Activated T-helper 9 cell treated with anti-CD3 and anti-CD28 coated beads, Interleukin-2, amount 50 U/mL, for 16 hours (primary cell): ENCODE measurements at places on chromosomes 6 and 20.

GRCh38 chr6:82179415-82179814, 68.1 kb downstream of the IBTK start:
- no peak for DNase-seq

DNA sequence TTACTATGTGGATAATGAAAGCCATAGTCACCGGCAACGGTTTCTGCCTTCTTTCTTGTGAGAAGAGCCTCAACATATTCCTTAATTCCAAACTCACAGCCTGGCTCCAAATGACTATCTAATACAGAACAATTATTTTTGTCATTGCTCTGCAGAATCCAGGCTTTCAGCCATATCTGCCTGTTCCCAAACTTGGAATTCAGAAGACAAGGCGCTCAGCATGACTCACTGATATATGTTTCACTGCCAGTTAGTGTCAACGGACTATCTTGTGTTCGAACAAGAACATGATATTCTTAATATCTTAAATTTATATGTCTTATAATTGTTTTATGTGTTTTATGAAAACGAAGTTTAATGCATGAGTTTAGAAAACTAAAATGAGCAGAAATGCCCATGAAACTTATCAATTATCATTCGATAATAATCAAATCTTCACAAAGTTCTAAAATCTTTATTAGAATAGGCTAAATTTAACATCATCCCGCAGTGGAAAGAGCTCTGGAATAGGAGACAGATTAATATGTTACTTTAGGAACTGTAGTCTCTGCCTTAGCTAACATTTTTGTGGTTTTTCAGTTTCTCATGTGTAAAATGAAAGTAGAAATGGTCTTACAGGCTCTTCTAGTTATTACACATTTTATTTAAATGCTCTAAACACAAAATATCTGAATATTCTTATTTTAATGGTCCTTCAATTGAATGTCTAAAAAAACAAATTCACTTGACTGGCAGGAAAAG, 669.3 kb upstream of the GJE1 start:
- DNase-seq: no peak

DNA sequence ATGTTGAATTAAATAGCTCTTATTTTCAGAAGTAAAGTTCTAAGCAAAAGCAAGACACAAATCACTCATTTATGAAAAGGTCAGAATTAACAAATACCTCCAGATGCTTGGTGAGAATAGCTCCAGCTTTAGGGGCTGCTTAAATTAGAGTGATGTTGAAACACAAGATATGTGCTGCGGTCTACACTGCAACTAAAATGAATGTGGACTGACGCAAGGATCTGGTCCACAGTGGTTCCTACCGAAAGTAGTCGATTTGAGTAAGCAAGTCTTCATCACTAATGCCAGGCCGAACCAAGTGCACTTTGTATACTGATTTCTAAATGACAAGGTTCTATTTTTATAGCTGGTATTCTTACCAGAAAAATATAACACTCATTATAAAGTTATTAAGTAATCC, 96.3 kb downstream of the PRDM1 start:
- DNase-seq: no peak

DNA sequence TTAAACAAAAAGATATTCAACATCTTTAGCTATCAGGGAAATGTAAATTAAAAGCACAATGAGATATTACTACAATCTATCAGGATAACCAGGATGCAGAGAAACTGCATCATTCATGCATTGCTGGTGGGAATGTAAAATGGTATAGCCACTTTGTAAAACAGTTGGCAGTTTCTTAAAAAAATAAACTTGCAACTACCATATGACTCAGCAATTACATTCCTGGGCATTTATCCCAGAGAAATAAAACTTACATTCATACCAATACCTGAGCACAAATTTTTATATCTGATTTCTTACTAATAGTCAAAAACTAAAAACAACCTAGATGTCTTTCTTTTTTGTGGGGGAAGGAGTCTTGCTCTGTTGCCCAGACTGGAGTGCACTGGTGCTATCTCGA, 190.3 kb upstream of the TAB2 start:
- DNase-seq: no peak

DNA sequence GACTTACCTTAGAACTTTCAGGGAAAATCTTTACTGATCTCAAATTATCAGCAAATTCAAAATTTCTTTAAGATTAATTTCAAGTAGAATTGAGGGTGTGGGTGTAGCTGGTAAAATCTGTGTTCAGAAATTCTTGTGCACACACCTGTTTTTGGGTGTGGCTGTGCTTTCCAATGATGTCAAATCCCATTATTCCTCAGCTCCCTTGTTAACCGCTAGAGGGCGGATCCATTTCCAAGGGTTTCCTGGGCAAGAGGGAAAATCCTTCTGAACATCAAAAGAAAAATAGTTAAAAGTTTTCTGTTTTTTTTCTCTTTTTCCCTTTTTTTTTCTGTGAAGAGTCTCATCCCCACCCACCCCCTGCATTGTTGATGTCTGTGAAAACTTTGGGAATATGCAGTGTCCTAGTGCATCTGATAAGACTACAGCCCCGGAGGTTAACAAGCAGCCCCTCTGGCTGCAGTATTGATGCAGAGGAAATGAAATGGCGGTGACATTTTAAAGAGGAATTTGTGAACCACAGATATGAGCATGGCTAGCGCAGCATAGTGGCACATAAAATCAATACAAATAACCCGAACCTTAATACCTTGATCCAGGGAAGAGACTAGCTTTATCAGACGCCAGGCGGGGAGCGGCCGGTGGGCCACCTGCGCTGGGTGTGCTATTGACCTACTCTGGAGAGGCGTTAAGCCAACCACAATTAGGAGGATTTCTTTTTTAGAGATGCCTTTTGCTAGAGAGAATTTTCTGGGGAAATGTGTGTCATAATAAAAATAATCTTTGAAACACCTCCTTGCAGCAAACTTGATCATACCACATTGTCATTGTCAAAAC, 130.9 kb downstream of the FOXA2 start:
- DNase-seq: no peak

DNA sequence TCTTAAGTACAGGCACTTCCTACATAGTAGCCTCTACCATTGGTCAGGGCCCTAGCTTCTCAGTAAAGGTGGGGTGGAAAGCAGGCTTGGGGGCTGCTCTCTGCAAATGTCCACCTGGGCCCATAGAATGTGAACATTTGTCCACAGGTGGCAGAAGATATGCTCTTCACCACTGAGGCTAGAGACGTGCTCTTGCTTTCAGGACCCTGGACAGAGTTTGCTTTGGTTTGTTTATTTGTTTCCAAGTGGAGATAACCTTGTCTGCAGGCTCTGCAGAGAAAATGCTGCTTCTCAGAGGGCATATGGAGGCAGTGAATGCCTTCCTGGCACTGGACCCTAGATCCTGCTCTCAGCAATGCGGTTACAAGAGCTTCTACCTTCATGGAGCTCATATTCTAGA, 129.0 kb downstream of the F13A1 start:
- DNase-seq: no peak

DNA sequence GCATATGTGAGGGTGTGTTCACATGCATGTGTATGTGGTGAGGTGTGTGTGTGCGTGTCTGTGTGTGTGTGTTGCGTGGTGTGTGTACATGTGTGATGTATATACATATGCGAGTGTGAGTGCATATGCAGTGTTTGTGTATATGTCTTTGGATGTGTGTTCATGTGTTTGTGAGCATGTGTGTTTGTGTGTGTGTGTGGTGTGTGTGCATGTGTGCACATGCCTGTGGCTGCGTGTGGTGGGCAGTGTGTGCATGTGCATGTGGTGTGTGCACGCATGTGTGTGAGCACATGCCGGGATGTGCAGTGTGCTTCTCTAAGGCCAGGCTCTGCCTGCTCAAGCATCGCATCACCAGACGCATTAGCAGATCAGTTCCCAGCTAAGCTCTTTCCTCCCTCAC, 5.7 kb downstream of the THBS2 start:
- no peak for DNase-seq

- DNase-seq: no peak
Observed at GRCh38 chr20:9835302-9835701, 3.6 kb downstream of the PAK5 start.

- no peak for DNase-seq
Observed at GRCh38 chr6:105600336-105601260, 197.7 kb upstream of the PREP start.

GRCh38 chr20:8974009-8974708, 94.7 kb upstream of the PLCB4 start:
- DNase-seq: no peak

DNA sequence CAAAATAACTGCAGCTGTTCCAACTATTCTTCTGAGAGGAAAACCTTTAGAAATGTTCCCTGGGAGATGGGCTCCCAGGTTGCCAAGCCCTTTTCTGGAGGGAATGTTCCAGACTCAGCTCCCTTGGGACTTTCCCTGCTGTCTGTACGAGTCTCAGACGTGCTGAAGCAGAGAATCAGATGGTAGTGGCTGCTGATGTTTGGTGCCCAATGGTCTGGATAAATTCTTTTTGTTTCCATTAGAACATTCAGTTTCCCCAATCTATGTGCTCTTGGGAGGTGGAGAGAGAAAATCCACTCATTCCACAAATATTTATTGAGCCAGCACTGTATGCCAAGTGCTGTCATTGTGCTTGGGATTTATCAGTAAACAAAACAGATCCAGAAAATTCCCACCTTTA, 40.0 kb downstream of the SNHG17 start:
- DNase-seq: no peak

- DNase-seq: no peak
Observed at GRCh38 chr6:11710311-11710761, 68.3 kb downstream of the ADTRP start.

DNA sequence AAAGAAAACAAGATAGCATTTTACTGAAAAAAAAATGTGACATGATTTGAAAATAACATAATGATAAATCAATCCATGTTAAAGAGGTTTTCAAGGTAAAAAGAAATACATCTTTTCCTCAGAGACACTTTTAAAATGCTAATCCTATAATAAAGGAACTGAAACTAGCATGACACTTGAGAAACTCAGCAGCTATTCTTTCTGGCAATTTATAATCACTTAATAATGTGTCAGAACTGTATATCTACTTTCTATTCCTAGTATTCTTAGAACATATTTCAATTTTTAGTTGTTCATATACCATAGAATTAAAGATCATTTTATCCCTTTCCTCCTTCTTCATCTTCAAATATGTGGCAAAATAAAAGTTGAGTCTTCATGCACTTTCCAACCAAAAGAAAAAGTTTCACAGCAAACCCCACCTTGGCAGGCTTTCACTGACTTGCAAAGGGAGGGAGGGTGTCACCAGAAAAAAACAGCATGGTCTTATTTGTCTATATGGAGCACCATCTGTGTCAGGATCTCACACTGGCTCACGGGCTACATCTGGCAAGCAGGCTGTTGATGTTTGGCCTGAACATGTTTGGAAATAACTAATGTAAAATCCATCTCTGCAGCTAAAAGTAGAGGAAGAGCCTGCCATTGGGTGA, 48.5 kb downstream of the FHL5 start:
- no peak for DNase-seq

DNA sequence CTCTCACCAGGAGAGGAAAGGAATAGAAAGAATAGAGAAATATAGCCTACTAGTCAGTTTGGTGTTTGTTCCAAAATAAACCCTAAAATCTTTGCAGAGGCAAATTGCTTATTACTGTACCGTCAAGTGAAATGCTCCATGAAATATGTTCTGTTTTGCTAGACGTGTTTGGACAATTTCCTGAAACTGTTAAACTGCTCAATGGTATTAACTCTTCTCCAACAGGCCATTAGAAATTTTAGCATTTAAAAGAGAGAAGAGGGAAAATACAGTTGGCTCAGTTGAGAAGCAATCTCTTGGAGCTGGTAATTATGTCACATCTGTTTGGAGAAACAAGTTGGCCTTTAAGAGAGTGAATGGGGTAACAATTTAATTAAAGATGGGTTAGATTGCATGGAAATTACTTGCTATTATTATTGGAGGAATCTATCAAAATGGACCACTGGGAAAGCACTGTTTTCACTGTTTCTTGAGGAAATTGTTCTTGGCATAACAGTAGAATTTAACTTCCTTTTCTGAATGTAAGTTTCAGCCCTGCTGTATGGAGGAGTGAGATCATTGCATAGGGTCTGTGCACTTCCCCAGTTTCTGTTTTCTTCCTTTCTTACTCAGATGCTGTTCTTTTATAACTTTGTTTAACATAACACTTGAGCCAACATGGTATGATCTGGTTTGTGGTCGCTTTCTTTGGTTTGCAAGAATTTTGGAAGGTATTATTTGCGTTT, 373.6 kb downstream of the PLCB1 start:
- no peak for DNase-seq

GRCh38 chr20:497979-498378, 35.6 kb upstream of the TBC1D20 start:
- no peak for DNase-seq

- no peak for DNase-seq
Observed at GRCh38 chr6:120214088-120214499, 864.5 kb upstream of the MAN1A1 start.

DNA sequence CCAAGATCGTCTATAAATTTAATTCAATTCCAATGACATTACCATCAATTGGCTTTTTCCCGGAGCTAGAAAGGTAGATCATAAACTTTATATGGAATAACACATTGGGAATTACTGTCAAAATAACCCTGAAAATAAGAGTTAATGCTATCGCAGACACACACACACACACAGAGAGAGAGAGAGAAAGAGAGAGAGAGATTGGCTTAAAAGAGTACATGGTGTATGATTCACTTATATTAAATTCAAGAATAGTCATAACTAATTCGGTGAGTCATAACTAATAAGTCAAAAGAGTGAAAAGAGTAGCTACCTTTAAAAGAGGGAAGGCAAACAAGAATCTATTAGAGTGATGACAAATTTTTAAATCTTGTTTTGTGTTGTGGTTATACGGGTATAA, 425.5 kb downstream of the TBC1D32 start:
- DNase-seq: no peak

DNA sequence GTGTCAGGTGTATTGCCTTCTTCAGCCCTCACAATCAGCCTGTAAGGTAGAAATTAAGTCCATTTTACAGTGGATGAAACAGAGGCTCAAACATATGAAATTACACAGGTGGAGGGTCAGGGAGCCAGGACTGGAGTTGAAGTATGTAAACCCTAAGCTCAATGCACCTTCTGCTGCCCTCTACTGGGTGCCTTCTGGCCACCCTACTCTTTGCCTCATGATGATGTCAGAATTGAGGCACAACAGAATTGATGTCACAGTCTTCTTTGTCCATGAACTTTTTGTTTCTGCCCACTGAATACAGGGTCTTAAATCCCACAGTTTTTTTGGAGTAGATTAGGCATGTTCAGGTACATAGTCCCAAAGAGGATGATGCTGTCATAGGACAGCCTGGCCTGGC, 400.8 kb upstream of the CHD6 start:
- no peak for DNase-seq

- DNase-seq: no peak
Observed at GRCh38 chr6:167116109-167116837, 6.6 kb upstream of the CCR6 start.

- DNase-seq: no peak
Observed at GRCh38 chr6:118892355-118892991, 1.5 kb upstream of the ASF1A start.

DNA sequence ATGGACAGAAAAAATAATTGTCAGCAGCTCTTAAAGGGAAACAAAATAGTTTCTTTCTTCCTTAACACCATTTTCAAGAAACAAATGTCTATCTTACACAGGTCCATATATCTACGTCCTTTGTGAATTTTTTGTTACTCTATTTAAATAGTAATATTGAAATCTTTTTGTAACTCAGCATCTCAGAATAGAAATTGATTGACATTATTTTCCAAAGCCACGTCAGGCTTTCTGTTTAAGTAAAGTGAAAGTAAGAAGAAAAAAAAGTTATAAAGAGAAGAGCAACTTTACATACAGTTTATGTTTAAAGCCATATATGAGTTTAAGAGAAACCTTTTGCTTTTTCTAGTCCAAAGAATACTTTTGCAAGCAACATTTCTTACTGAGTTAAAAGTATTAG, 402.9 kb upstream of the SOX4 start:
- no peak for DNase-seq

- no peak for DNase-seq
Observed at GRCh38 chr6:24052590-24052961, 73.4 kb upstream of the NRSN1 start.
